B cell (primary cell): ENCODE measurements at places on chromosomes 6 and 20. TPM values are rescaled to one million over a fixed set of nuclear protein-coding genes. Genes with fewer than 3 reads are reported as not detected.
A peak's percentile ranks its signal among the peaks of the same experiment; 100 is the strongest.

GRCh38 chr6:150631283-150631983 is 31.7 kb downstream of the PLEKHG1 start:
- peak; percentile 89 for DNase-seq

RAD21L1 gene
- total RNA-seq, result not detected in 2 replicates

DNA sequence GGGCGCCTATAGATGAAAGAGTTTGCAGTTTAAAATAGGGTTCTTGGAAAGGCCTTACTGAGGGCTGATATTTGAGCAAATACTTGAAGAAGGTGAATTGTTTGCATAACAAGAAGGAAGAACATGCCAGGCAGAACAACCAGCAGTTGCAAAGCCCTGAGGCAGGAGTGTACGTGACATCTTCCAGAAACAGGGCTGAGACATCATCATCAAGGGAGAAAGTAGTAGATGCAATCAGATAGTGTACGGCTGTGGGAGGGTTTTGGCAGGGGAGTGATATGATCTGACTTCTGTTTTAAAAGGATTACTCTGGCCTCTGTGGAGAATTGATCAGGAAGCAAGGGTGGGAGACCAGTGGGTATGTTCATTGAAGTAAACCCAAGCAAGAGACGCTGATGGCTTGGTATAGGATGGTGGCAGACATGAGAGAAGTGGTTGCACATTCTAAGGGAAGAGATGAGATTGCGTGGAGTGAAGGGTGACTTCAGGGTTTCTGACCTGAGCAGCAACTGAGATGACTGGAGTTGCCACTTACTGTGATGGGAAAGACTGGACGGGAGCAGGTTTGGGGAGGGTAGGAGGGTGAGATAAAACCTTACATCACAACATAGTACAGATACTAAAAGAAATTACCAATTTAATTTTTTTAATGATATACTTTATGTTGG is 28.8 kb downstream of the RIOK1 start:
- DNase-seq, result no peak

DNA sequence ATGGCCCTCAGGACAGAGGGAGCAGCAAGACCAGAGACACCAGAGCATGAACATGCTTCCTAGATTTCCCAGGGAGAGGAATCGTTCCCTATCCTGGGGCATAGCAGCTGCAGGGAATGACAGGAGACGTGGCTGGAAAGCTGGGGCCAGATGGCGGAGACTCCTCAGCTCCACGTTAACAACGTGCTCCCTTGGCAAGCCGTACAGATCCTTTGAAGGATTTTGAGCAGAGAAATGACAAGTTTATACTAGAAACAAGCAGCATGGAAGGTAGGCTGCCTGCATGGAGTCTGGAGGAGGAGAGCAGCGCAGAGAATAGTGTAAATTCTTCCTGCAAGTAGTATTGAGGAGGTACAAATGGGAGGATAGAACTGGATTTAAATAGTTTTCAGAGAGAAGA is 11.7 kb downstream of the MYLIP start:
- DNase-seq, result no peak

GRCh38 chr6:87690441-87690840 is 11.6 kb downstream of the AKIRIN2 start:
- DNase-seq, result no peak

GRCh38 chr20:43320536-43320935 is 130.8 kb upstream of the PTPRT start:
- no peak for DNase-seq

PSORS1C2 gene
- total RNA-seq, result not detected in 2 replicates

VGLL2 gene
- total RNA-seq, result not detected in 2 replicates

GRCh38 chr20:60210779-60211617 is 252.8 kb downstream of the CDH26 start:
- DNase-seq, result peak; percentile 21

- DNase-seq, result no peak
Observed at GRCh38 chr6:109513571-109514071, 30.6 kb upstream of the ZBTB24 start.
